ENCODE measurements at places on chromosomes 7 and 10.

- DNase-seq = no peak
Measured at GRCh38 chr7:24913801-24914464, 66.0 kb downstream of the OSBPL3 start.

DNA sequence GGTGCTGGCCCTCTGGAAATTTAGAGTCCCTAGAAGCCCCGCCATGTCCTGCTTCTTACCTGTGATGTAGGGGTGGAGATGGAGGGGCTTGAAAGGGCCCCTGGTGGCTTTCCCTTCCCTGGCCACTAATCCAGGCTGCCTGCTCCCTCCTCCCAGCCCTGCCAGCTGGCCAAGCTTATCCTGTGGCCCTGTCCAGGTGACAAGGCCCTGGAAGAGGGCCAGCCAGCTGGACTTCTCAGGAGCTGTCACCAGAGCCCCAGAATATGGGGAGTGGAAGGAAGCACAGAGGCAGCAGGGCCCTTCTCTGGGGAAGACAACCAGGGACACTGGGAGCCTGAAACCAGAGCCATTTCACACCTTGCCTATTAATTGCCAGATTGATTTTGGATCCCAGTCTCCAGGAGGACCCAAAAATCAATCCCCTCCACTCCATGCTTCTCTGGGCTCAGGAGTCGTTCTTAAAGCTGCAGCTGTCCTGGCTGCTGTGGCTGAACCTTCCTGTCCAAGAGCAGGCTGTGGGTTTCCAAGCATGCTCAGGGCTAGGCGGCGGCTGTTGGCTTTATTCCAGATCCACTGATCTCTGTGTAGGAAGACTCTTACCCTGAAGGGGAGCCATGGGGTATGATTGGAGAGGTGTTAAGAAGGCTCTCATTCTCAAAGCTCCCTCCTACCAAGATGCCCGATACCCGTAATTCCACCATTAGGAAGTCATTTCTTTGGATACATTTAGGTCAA, 52.6 kb upstream of the PCBD1 start:
- DNase-seq = no peak

- DNase-seq = no peak
Measured at GRCh38 chr10:30155401-30155800, 96.0 kb upstream of the JCAD start.

GRCh38 chr7:146355216-146355615, 238.6 kb downstream of the CNTNAP2 start:
- no peak for DNase-seq

- DNase-seq = no peak
Measured at GRCh38 chr10:21989453-21990154, 13.9 kb downstream of the DNAJC1 start.

DNA sequence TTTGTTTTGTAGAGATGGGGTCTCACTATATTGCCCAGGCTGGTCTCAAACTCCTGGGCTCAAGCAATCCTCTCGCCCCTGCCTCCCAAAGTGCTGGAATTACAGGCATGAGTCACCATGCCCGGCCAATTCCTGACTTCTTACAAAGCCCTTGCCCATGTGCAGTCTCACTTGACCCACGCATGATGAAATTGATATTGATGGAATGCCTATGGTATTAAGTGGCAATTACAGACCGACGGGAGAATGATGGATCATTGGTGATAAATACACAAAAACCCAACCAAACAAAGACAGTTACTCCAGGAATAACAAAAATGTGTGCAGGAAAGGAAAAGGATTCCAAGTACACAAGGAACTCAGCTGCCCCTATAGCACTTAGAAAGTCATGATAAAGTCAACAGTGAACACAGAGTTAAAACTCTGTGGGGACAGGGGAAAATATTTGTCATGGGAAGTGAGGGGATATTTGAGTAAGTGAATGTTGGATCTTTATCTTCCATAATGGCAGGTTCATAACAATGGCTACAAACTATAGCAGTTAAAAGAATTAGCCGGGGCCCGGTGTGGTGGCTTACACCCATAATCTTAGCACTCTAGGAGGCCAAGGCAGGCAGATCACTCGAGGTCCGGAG, 21.6 kb downstream of the HIP1 start:
- DNase-seq = no peak

GRCh38 chr7:50068850-50069551, 24.0 kb downstream of the ZPBP start:
- DNase-seq = no peak
